Keratinocyte (primary cell): ENCODE measurements at places on chromosomes 7 and 10.
A peak's percentile ranks its signal among the peaks of the same experiment; 100 is the strongest.

DNA sequence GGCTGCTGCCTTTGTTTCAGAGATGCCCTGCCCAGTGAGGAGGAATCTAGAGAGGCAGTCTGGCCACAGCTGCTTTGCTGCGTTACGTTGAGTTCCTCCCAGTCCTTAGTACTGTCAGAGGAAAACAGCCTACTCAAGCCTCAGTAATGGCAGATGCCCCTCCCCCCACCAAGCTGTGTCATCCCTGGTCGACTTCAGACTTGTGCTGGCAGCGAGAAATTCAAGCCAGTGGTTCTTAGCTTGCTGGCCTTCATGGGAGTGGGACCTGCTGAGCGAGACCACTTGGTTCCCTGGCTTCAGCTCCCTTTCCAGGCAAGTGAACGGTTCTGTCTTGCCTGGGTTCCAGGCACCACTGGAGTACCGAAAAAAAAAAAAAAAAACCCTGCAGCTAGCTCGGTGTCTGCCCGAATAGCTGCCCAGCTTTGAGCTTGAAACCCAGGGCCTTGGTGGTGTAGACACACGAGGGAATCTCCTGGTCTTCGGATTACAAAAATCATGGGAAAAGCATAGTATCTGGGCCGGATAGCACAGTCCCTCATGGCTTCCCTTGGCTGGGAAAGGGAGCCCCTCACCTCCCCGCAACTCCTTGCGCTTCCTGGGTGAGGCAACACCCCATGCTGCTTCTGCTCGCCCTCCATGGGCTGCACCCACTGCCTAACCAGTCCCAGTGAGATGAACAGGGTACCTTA, 9.1 kb downstream of the SDHAF3 start:
- H3K4me3 ChIP-seq, result no peak overlapping the region
- H3K36me3 ChIP-seq, result no peaks in the 10 kb centered on the region
- no peak overlapping the region for H3K27ac ChIP-seq
- peaks cover 9% of the 10 kb centered on the region for H3K4me1 ChIP-seq

DNA sequence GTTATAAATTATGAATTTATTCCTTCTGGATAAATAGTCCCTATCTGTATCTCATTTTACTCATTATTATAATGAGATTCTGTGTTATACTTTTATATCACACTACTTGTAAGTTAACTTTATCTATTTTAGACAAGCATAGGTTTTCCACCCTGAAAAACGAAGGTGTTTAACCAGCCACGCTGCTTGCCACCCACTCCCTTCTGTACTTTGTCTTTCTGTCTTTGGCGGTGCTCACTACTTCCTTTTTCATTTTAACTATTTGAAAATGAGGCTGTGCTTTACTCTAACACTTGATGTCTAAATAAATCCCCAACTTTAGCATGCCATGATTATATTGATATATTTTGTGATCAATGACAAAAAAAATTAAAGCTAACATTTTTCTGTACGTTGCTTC, 952.9 kb downstream of the DNAJB9 start:
- H3K27ac ChIP-seq, result no peak overlapping the region
- DNase-seq, result no peak
- H3K4me1 ChIP-seq, result no peaks in the 10 kb centered on the region
- no peaks in the 10 kb centered on the region for H3K36me3 ChIP-seq

DNA sequence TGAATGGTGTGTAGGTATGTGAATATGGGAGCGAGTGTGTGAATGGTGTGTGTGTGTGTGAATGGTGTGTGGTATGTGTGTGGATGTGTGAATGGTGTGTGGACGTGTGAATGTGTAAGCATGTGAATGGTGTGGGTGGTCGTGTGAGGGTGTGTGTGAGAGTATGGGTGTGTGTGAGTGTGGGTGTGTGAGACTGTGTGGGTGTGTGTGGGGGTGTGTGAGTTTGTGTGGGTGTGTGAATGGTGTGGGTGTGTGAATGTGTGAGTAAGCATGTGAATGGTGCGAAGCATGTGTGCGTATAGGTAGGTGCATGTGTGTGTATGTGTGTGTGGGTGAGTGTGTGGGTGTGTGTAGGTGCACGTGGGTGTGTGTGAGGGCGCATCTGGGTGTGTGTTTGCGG, 160.7 kb upstream of the COBL start:
- no peak overlapping the region for H3K4me3 ChIP-seq
- no peak overlapping the region for H3K27ac ChIP-seq
- DNase-seq, result no peak
- no peaks in the 10 kb centered on the region for H3K4me1 ChIP-seq
- no peaks in the 10 kb centered on the region for H3K36me3 ChIP-seq
- H3K27me3 ChIP-seq, result peaks cover 2% of the 10 kb centered on the region

DNA sequence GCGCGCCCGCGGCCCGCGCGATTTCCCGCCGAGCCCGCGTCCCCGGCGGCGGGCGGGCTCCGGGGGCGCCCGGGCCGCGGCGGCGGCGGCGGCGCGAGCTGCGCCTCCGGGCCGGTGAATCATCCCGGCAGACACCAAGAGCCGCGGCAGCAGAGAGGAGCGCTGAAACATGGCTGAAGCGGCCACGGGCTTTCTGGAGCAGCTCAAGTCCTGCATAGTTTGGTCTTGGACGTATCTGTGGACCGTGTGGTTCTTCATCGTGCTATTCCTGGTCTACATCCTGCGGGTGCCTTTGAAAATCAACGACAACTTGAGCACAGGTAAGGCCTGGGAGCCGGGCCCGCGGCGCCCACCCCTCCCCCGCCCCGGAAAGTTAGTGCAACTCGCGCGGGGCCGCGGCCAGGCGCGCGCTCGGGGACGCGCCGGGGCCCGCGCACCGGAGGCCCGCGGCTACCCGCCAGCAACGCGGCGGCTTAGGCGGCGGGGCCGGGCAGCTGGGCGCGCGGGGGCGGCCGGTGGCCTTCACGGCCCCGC, at the start of gene ST7:
Gene ST7 (plus strand): TSS at position 130 of the 534 bp plus-strand sequence. CDS start 40 bp downstream, at position 170.
- H3K4me3 ChIP-seq, result peak within 1 kb of the TSS; percentile 91
- H3K36me3 ChIP-seq, result no peaks in the 10 kb centered on the region
- peak within 1 kb of the TSS; percentile 88 for H3K27ac ChIP-seq
- H3K4me1 ChIP-seq, result peaks cover 11% of the 10 kb centered on the region
- no peak for DNase-seq

DNA sequence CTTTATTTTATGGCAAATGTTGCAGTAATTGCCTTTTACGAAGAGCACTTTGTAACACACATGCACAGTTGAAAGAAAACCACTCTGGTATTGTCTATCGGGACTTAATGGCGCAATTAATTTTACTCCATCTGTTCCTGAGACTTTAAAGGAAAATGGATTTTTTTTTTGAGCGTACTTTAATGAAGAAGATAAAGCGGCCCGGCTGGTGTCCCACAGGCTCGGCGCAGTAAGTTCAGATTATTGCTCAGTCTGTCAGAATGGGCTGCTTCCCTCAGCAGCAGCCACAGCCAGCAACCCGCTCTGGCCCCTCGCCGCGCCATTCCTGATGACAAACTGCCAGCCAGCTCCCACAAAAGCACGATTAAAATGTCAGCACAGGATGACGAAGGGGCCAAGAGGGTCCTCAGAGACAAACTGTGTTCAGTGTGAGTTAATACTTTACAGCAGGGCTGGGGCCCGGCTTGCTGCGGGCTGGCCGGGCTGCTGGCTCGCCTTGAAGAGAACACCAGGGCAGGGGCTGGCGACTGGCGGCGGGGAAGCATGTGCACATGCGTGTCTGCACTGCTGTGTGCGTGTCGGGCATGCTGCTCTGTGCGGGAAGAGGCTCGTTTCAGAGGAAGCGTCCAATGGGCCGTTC, 501.0 kb upstream of the GALNT17 start:
- H3K4me3 ChIP-seq, result no peak overlapping the region
- H3K36me3 ChIP-seq, result no peaks in the 10 kb centered on the region
- no peaks in the 10 kb centered on the region for H3K4me1 ChIP-seq
- no peak overlapping the region for H3K27ac ChIP-seq
- H3K27me3 ChIP-seq, result no peaks in the 10 kb centered on the region
- no peak for DNase-seq

GRCh38 chr10:63788152-63788821, 267.1 kb downstream of the REEP3 start:
- H3K27me3 ChIP-seq, result no peaks in the 10 kb centered on the region
- H3K27ac ChIP-seq, result no peak overlapping the region
- DNase-seq, result no peak

GRCh38 chr7:95736635-95737034, 35.7 kb upstream of the DYNC1I1 start:
- H3K4me1 ChIP-seq, result no peaks in the 10 kb centered on the region
- H3K4me3 ChIP-seq, result no peak overlapping the region
- no peaks in the 10 kb centered on the region for H3K27me3 ChIP-seq
- no peak for DNase-seq
- no peak overlapping the region for H3K27ac ChIP-seq

DNA sequence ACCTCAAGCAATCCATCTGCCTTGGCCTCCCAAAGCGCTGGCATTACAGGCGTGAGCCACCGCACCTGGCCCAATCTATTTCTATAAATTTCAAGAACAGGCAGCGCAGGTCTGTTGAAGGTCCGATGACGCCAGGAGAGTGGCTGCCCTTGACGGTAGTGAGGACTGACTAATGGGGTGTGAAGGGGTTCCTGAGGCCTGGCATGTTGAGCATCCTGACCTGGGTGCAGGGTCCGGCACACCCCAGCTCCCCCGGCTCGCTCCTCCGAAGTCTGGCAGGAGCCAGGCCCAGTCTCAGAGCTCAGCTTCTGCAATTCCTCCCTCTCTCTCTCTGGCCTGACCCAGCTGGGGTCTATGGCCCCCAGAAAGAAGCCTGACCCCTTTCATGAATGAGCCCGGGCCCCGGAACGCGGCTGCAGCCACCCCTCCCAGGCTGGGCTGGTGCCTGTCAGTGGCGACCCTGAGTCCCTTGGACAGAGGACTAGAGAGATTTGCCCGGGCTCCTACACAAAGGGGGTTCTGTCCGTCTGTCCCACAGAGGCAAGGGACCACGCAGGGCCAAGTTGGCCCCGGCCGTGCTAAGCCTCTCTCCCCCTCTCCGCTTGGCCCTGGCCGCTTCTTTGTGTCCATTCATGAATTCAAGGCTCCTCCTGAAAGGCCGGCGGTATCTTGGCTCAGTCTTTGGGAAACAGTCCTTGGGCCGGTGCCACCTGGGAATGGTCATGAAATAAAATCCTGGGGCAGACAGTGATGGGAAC, 18.8 kb downstream of the MMD2 start:
- no peak for DNase-seq
- no peaks in the 10 kb centered on the region for H3K27me3 ChIP-seq
- H3K4me1 ChIP-seq, result no peaks in the 10 kb centered on the region
- H3K27ac ChIP-seq, result no peak overlapping the region

GRCh38 chr7:27897441-27897847, 157.5 kb downstream of the TAX1BP1 start:
- DNase-seq, result no peak
- no peaks in the 10 kb centered on the region for H3K4me1 ChIP-seq
- no peak overlapping the region for H3K27ac ChIP-seq
- H3K27me3 ChIP-seq, result no peaks in the 10 kb centered on the region
- no peak overlapping the region for H3K4me3 ChIP-seq
- H3K36me3 ChIP-seq, result no peaks in the 10 kb centered on the region

- H3K4me3 ChIP-seq, result no peak overlapping the region
- H3K27me3 ChIP-seq, result no peaks in the 10 kb centered on the region
- no peaks in the 10 kb centered on the region for H3K36me3 ChIP-seq
- H3K27ac ChIP-seq, result no peak overlapping the region
Observed at GRCh38 chr7:51146816-51147586, 169.6 kb downstream of the COBL start.

GRCh38 chr10:31549896-31550295, 230.9 kb downstream of the ZEB1 start:
- no peaks in the 10 kb centered on the region for H3K27me3 ChIP-seq
- H3K4me3 ChIP-seq, result no peak overlapping the region
- H3K4me1 ChIP-seq, result no peaks in the 10 kb centered on the region
- no peaks in the 10 kb centered on the region for H3K36me3 ChIP-seq

DNA sequence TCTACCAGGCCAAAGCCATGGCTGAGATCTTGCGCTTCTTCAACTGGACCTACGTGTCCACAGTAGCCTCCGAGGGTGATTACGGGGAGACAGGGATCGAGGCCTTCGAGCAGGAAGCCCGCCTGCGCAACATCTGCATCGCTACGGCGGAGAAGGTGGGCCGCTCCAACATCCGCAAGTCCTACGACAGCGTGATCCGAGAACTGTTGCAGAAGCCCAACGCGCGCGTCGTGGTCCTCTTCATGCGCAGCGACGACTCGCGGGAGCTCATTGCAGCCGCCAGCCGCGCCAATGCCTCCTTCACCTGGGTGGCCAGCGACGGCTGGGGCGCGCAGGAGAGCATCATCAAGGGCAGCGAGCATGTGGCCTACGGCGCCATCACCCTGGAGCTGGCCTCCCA, 142.7 kb downstream of the GRM3 start:
- no peaks in the 10 kb centered on the region for H3K4me1 ChIP-seq
- no peaks in the 10 kb centered on the region for H3K36me3 ChIP-seq
- DNase-seq, result no peak
- H3K27me3 ChIP-seq, result no peaks in the 10 kb centered on the region

DNA sequence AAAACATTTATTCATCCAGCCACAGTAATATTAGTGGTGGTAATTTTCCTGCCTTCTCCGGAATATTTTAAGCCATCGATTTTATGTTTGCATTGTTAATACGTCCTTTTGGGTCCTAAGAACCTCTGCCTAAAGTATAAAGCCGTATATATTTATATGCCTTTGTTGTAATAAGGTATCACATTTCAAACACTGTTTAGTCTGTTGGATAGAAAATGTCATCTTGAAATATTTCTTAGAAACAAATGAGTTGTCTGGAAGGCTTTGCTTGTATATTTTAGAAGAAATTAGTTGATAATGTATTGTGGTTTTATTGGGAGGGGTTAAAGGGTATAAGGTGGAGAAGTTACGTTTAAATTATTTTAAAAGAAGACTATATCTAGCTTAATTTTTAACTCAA, 11.1 kb downstream of the PRPF18 start:
- no peaks in the 10 kb centered on the region for H3K27me3 ChIP-seq
- H3K4me1 ChIP-seq, result no peaks in the 10 kb centered on the region
- H3K36me3 ChIP-seq, result no peaks in the 10 kb centered on the region
- no peak overlapping the region for H3K4me3 ChIP-seq

GRCh38 chr7:119974972-119975371, 298.0 kb upstream of the KCND2 start:
- no peaks in the 10 kb centered on the region for H3K27me3 ChIP-seq
- DNase-seq, result no peak
- no peaks in the 10 kb centered on the region for H3K4me1 ChIP-seq
- H3K4me3 ChIP-seq, result no peak overlapping the region

- no peak overlapping the region for H3K4me3 ChIP-seq
- DNase-seq, result no peak
- H3K27ac ChIP-seq, result no peak overlapping the region
- H3K4me1 ChIP-seq, result no peaks in the 10 kb centered on the region
- no peaks in the 10 kb centered on the region for H3K36me3 ChIP-seq
- no peaks in the 10 kb centered on the region for H3K27me3 ChIP-seq
Observed at GRCh38 chr7:155269766-155270585, 27.7 kb upstream of the INSIG1 start.

GRCh38 chr10:81981724-81982123, 106.7 kb downstream of the NRG3 start:
- H3K27ac ChIP-seq, result no peak overlapping the region
- H3K36me3 ChIP-seq, result no peaks in the 10 kb centered on the region
- no peak for DNase-seq
- no peaks in the 10 kb centered on the region for H3K27me3 ChIP-seq

GRCh38 chr7:137669706-137670105, 177.1 kb downstream of the DGKI start:
- peaks cover 21% of the 10 kb centered on the region for H3K4me1 ChIP-seq
- H3K36me3 ChIP-seq, result no peaks in the 10 kb centered on the region
- no peaks in the 10 kb centered on the region for H3K27me3 ChIP-seq
- H3K27ac ChIP-seq, result no peak overlapping the region
- DNase-seq, result no peak
- no peak overlapping the region for H3K4me3 ChIP-seq
